HuH-7.5 (cell line): ENCODE measurements at places on chromosomes 5 and 9.

DNA sequence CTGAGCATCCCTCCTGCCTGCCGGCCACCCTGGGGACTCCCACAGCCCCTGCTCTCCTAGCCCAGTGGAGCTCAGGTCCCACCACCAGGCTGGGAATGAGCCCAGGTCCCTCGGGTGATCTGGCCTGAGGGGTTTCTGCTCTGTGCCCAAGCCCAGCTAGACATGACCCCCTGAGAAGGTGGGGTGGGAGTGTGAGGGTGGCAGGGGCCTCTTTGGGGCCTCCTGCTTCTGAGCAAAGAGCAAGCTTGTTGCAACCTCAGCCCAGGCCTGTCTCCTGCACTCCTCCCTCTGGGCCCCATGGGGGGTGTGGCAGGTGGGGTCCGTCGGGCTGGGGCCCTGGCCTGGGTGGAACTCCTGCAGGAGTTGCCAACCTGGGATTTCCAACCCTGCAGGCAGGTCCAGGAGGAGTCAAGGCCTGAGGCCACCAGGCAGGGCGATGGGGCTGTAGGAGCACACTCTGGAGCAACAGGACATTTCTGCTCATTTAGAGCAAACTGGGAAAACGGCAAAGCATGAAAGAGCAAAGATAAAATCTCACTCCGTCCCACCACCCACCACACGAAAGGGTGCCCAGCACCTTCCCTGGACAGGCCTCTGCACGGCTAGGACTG is 11.4 kb upstream of the NRARP start:
- DNase-seq, result peak; percentile 36

- no peak for DNase-seq
Measured at GRCh38 chr9:23220957-23221356, 605.1 kb downstream of the ELAVL2 start.

DNA sequence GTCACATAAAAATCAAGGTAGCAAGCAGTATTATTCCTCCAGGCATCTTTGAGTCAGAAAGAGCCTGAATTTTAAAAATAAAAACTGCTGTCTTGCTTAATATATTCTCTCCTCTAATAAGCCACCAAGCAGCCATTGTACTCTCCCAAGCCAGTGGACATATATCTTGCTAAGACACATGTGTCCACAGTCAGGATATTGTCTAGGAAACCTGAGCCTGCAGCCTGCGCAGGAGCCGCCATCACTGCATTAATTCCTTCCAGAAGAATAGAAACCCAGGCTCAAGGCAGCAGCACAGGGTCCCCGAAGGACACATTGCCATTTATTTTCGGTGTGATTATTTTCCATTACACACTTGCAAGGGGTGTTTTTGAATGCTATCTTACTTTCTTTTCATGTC is 345.3 kb downstream of the ARHGEF28 start:
- DNase-seq, result no peak

GRCh38 chr9:133125941-133126696 is 5.1 kb upstream of the RALGDS start:
- DNase-seq, result no peak

DNA sequence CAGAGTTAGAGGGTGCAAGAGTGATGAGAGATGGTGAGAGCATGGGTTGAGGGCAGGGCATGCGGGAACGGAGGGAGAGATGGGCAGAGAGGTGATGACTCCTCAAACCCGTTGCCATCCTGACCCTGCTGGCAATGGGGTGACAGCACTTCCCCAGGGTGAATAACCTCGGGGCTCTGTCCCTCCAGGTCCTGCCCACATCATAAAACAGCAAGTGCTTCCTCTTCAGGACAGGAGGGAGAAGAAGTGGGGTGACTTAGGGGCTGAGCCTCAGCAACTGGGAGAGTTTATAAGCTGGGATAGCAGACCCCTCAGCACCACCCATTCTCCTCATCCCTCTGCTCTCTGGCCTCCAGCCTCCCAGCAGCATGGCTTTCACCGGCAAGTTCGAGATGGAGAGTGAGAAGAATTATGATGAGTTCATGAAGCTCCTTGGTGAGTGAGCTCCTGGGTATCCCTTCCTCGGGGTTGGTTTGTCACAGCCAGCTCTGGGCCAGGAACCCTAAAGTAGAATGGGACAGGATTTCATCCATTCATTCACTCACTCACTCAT is at the start of gene FABP6:
Gene FABP6 (plus strand): TSS at position 317 of the 553 bp plus-strand sequence. CDS start 52 bp downstream, at position 369.
- DNase-seq, result no peak

GRCh38 chr5:179870403-179870903 is 11.8 kb upstream of the MRNIP start:
- DNase-seq, result peak; percentile 76
